ENCODE measurements at places on chromosomes 5 and 9.

- DNase-seq, result no peak
These were observed 19.3 kb downstream of the SPZ1 start for GRCh38 chr5:80339116-80339515.

GRCh38 chr5:35229076-35230037 lies 930 bp downstream of the PRLR start:
- no peak for DNase-seq

- peak; percentile 82 for DNase-seq
These were observed 684 bp upstream of the PTGES2 start for GRCh38 chr9:128127990-128128835.

GRCh38 chr9:28648723-28649122 lies 1075.4 kb upstream of the C9orf72 start:
- no peak for DNase-seq

DNA sequence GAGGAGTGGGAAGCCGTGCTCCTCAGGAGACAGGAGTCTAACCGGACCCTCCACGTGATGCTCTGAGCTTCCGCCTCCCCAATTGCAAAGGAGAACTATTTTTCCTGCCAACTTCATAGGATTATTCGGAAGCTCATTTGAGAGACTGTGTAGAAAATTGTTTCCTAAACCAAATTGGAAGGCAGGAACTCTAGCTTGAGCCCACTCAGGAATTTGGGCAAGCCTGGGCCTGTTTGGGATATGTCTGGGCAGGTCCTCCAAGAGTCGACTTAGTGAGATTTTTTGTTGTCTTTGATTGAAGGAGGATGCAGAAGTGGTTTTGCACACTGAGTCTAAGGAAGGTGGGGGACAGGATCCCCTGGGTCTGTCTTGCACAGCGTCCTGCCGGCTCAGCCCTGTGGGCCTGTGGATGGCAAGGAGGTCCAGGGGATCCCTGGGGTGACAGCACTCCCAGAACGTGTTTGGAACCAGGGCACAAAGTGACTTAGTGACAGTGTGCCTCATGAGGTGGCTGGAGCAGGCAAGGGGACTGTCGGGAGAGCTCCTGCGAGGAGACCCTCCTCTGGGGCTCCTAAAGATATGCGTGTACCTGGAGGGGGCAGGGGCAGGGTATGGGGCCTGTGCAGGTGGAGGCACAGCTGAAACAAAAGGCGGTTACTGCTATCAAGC lies 283.3 kb downstream of the NSG2 start:
- DNase-seq, result no peak

GRCh38 chr9:105053209-105053652 lies 125.3 kb upstream of the ABCA1 start:
- peak; percentile 10 for DNase-seq

DNA sequence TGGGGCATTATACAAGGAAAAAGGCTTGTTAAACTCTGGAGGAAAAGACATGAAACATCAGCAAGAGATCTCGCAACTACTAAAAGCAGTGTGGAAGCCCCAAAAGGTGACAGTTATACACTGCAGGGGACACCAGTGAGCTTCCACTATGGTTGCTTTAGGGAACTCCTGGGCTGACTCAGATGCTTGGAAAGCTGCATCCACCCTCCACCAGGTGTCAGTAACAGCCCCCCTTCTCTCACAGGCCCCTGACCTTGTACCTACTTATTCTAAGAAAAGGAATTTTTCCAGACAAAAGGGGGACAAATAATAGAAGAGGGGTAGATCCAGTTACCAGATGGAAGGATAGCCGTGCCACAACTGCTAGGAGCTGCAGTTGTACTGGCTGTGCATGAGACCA lies 154.4 kb upstream of the COX7C start:
- no peak for DNase-seq

GRCh38 chr5:84693256-84693655 lies 308.6 kb upstream of the EDIL3 start:
- DNase-seq, result no peak

DNA sequence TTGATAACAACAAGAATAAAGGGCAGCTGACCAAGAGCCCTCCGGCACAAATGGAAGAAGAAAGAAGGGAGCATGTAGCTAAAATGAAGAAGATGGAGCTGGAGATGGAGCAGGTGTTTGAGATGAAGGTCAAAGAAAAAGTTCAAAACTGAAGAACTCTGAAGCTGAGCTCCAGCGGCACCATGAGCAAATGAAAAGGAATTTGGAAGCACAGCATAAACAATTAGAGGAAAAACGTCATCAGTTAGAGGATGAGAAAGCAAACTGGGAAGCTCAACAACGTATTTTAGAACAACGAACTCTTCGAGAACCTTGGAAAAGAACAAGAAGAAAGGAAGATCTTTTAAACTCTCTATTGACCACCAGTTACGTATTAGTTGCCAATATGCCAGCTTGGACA lies 100.9 kb downstream of the GABBR2 start:
- DNase-seq, result no peak

DNA sequence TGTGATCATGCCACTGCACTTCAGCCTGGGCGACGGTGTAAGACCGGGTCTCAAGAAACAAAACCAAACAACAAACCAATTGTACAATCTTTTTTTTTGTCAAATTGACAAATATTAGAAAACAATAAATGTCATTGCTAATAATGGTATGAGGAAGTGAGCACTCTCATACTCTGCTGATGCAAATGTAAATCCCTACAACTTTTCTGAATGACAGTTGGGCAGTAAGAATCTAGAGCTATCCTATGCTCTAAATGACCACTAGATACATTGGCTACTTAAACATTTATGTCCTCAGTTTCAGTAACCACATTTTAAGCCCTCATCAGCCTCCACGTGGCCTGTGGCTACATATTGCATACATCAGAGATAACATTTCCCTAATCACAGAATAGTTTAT lies 256.2 kb downstream of the FER start:
- no peak for DNase-seq

DNA sequence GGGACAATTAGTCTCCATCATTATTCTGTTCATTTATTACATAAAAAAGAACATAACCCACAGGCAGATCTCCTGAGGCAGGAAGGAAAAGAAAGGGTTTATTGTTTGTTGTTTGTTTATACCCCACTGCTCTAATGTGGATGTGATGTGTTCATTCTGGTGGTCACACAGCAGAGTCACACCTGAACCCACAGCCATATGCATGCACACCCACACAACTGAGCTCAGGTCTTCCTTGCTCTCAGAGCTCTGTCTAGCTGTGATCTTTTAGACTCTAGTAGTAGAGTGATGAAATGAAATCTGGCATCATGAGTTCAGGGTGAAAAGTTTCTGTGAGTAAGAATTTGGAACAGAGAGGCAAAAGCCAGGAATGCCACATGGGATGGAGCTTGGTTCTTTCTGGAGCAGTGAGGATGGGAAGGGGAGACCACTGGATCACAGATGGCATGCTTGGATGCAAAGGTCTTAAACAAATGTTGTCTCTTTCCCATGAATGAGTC lies 227.0 kb downstream of the PAPPA start:
- DNase-seq, result no peak

DNA sequence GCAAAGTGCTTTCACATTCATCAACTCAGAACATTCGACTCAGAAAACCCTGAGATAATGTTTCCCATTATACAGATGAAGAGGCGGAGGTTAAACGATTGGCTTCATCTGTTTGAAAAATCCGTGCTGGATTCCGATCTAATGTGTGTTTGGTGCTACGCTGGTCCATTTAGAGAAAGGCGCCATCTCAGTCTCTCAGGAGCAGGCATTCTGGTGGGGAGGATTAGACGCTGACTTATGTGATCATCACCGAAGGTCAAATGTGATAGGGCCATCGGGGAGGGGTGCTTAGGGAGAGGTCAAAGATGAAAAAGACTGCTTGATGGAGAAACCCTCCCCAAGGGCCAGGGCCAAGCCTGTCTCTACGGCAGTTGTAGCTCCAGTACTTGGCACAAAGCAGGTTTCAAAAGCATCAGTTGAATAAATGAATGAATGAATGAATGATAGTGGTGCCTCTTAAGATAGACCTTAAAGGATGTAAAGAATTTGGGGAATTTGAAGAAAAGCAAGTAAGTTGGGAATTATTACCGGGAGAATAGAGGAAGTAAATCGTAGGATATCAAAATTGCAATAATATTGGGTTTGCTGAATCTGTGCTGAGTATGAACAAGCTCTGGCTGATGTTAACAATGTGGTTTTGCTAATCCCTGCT lies 160.6 kb upstream of the SHB start:
- no peak for DNase-seq

Data from CD8-positive, alpha-beta T cell (primary cell).